NK-92 treated with Interleukin-12 subunit alpha and Interleukin-12 subunit beta, amount 100 ng/mL, for 24 hours (cell line): ENCODE measurements at places on chromosomes 1 and 21.

DNA sequence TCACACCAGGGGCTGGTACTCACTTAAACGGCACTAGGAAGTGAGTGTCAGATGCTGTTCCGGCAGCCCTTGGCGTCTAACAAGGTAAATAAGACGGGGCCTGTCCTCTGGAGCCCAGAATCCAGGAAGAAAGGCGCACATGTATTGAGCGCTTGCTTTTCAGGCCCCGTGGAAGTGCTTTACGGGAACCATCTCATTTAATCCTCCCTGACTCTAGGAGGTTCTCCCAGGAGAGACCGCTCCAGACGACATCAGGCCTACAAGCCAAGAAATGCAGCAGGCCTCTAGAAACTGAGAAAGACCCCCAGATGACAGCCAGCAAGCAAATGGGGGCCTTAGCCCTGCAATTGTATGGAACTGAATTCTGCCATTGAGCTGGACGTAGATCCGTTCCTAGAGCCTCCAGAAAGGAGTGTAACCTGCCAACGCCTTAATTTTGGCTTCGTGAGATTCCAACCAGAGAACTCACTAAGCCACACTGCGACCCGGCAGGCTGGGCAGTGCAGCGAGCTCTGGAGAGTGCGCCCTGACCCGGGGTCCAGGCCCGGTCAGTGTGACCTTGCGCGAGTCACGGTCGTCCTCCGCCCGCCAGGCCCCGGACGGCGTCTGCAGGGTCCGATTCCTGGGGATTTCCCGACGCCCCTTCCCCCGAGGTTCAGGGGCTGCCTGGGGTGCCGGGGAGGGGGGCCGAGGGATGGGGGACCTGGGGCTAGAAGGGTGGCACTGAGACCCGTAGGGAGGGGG, 532 bp upstream of the MANEAL start:
- DNase-seq = no peak

DNA sequence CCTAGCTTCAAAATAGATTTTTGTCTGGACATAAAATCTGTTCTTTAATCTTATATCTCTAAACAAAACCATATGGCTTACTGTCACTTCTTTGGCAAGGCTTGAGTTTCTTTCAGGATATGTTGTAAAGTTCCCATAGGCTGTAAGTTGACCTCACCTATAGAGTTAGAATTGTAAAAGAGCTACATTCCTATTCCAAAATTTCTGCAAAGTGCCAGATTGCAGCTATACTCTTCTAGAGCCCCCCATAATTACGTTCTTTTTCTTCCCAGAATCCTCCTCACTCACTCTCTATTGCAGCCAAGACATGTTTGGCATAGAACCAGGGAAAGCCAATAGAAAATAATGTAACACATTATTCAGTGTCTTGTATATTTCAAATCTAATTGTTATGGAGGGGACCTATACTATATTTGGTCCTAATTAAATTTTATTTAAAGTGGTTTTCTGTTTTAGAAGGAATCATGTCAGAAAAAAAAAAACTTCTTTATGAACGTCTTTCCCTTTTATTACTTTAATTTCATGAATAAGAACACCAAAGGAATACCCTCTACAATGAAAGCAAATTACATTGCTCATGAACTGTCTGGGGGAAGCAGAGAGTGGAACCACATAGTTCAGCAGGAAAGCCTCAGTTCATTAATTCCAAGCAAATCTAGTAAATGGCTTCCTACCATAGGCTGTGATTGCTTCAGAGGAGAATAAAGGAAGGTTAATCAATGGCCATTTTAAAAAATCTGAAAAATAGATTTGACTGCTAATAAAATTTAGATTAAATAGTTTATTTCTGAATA, 22.3 kb downstream of the CTTNBP2NL start:
- DNase-seq = no peak

- no peak for DNase-seq
Measured at GRCh38 chr1:17914131-17914530, 159.0 kb downstream of the ACTL8 start.

- DNase-seq = no peak
Measured at GRCh38 chr21:43925096-43925481, 60.1 kb downstream of the AGPAT3 start.

DNA sequence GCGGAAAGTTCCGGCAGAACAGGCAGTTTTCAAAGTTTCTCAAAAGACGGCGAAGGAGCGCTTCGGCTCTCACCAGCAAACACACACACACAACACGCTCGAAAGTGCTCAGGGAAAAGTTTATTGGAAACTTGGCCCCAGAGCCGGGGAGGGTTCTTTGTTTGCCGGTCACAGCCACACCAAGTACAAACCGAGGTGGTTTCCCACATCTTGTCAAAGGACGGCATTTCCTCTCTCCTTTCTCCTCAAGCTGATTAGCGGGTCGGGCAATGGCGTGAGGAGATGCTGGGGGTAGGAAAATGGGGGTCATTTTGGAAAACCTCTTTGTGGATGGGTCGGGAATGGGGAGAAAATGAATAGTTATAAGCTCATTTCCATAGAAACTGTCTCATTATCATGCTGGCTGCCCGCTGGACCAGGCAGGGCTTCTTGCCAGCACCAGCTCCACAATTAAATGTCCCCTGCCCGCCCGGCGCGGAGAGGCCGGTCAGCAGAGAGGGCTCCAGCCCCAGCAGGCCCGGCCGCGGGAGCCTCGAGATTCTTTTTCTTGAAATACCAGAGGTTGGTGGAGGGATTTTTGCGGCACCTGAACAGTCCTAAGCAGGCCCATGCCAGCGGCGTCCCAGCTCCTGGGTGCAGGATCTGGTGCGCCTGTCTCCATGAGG, 92.3 kb downstream of the PRDM16 start:
- no peak for DNase-seq

DNA sequence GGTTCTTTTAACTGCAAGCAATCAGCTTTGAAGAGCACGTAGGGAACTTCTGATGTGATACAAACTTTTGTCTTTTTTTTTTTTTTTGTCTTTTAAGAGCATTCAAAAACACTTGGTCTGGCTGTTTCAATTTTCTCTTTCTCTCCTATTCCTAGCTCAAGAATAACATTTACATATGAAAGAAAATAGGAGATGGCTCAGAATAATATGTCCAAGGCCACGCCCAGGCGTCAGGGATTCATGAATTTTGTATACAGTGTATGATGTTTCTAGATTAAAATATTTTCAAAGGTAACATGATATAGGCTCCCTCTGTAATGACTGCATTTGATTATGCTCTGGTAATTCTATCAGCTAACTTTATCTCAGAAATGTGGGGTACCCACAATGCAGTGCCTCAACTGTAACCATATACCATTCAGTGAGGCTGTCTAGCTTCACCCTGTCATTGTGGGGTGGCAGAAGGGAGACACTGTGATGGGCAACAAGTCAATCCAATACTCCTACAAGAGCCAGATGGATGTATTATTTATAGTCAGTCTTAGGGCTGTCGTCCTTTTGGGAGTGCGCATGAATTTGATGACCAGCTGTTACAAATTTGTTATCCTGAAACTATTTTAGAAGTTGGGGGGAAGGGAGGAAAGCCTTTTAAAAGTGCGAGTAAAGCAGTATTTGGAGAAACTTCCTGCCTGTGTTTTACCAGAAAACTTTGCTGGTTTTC, 1.5 kb upstream of the AKNAD1 start:
- DNase-seq = no peak
